ENCODE measurements at places on chromosomes 6 and 20.

DNA sequence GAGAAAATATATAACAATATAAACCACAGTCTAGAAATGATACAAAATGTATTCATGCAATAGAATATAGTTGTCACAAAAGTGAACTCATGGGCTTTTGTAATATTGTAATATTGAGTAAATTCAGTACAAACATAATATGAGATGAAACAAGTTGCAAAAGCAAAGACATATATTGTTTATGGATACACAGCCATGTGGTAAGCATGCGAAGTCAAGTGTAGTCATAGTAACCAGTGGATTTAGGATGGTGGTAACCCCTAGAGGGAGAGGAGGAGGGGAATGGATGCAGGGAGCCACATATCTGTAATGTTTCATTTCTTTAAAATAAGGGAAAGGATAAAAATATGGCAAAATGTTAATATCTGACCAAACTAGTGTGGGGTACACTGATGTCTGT is 47.3 kb downstream of the ARMC2 start:
- DNase-seq = no peak

GRCh38 chr6:139058029-139058428 is 29.5 kb downstream of the ABRACL start:
- DNase-seq = no peak

GRCh38 chr6:170146640-170147039 is 144.2 kb downstream of the DLL1 start:
- DNase-seq = no peak

- DNase-seq = no peak
Measured at GRCh38 chr20:41200446-41201202, 63.3 kb downstream of the PLCG1 start.

- DNase-seq = peak; percentile 3
Measured at GRCh38 chr6:6057442-6058053, 50.8 kb upstream of the NRN1 start.

DNA sequence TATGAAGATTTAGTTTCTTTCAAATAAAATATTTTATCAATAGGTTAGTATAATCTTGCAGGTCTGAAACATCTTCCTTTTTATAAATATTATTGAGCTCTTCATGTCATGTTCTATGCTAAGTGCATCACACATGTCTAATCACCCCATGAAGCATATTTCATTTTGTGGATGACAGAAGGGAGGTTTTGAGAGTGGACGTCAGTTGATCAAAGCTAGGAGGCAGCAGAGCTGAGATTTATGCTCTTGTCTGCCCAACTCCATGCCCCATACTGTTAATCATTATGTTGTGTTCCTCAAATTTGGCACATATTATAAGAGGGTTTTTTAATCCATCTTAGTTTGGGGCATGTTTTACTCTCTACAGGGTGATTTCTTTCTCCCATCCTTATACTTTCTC is 22.7 kb downstream of the DSE start:
- no peak for DNase-seq

DNA sequence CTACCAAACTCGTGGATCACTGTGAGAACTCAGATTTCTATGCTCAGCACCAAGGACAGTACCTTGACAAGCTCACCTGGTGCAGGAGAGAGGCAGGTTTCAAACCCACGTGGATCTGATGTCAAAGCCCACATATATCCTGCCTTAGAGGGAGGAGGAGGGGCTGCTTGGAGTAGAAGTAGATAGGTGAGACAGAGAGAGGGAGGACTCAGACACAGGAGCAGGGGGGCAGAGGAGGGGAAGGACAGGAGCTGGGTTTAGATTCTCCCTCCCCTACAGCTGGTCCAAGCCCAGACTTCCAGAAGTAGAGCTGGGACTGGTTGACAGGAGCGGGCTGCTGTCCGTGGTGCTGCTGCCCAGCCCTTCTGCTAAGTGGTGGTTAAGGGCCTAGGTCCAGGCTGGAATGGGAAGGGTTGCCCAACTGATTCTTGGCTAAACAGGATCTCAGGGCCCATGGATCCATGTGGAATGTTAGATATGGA is 77.5 kb downstream of the CDH22 start:
- no peak for DNase-seq

GRCh38 chr6:139166956-139167313 is 32.1 kb downstream of the HECA start:
- no peak for DNase-seq

DNA sequence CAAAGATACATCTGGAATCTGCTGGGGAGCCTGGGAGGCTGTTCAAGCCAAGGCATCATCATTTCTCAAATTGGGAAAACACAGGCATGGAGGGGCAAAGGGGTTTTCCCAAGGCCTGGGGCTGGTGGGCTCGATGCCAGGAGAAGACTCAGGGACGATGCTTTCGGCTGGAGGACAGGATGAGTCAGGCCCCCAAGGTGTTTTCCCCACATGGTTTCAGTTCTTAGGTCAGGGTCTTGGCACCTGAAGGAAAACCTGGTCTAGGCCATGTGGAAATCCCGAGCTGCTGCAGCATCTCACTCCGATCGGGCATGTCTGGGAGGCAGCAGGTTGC is 348.1 kb downstream of the CDC5L start:
- DNase-seq = no peak

DNA sequence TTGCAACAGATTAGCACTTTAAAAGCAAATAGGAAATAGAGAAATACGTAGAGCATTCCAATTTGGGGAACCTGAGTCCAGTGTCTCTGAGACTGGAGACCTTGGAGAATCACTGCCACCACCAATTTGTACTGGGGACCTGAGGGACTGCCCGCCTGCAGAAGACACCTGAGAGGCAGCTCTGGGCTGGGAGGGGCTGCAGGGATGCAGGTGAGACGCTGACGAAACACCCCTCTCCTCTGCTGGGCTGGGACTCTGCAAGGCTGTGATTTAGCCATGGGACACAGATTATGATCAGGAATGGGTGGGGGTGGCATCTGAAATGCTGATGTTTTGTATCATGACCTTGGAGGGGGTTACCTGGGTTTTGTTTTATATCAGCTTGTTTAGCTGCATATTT is 7.0 kb upstream of the APMAP start:
- DNase-seq = no peak

- peak; percentile 33 for DNase-seq
Measured at GRCh38 chr6:157667211-157668008, 155.6 kb upstream of the SNX9 start.

DNA sequence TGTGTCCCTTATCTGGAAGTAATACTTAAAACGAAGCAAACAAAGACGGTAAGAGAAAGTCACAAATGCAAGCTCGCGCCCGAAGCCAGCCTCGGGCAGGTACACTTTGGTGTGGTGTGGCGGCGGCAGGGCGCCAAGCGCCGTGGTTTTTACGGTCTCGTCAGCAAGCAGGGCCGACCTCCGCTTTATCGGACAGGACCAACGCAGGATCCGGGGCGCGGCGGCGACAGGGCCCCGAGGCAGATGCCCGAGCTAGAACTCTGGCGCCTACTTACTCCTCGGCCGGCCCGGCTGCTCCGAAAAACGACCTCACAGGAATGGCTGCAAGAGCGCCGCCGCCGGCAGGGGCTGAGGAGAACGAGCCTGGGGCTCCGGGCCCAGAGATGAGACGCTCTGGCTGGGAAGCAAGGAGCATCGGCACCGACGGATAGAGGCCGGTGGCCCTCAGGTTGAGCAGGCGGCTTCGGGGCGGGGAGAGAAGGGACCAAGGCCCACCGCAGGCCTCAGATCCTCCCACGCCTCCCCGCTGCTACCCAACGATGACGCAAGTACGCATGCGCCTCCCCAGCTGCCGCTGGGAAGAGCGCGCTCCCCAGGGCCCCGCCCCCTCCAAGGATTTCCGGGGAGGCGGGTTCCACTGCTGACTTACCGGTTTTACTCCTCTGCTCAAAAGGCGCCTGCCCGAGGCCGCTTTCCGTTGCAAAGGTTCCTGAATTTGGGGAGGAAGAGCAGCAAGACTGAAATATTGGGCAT is 60.6 kb downstream of the FAM217A start:
- peak; percentile 84 for DNase-seq

GRCh38 chr20:1121429-1121828 is 3.0 kb downstream of the PSMF1 start:
- no peak for DNase-seq

DNA sequence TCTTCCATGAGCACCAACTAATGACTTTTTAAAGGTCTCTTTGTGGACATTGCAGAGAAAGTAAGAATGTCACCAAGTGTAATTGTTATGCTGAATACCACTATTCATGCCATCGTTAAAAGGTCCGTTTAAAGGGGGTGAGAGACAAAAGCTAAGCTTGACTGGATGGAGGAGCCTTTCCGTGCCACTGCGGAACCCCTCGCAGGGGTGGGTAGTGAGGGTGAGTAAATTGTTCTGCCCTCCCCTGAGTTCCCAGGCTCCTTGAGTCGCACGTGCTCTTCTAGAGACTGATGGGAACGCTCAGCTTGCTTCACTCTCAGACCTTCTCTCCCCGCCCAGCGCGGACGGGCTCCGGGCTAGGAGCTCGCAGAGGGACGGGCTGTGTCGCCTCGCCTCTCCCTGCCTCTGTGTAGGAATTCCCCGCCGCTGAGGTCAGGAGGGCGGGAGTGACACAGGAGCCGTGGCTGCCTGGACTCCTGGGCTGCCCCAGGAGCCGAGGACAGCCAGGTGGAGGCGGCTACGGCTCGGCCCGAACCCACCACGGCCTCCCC is 314.8 kb upstream of the QKI start:
- no peak for DNase-seq

DNA sequence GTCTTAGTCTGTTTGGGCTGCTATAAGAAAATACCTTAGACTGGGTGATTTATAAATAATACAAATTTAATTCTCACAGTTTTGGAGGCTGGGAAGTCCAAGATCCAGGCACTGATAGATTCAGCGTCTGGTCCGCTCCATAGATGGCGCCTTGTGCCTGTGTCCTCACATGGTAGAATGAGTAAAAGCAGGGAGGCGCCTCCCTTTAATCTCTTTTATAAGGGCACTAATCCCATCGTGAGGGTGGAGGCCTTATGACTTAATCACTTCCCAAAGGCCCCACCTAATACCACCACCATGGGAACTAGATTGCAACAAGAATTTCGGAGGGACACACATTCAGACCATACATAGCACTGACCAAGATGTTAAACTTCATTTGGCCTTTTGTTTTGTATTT is 91.2 kb upstream of the TMEM181 start:
- DNase-seq = no peak

- DNase-seq = peak; percentile 85
Measured at GRCh38 chr6:35468181-35468979, at the start of gene RPL10A. RPL10A (plus strand) TSS chr6:35468401; CDS start chr6:35468435, 34 bp downstream.

All from HS-5 (cell line).